ENCODE measurements at places on chromosomes 2 and 18. TPM values are rescaled to one million over a fixed set of nuclear protein-coding genes. Genes with fewer than 3 reads are reported as not detected.

The STON1 gene
- 16.2 TPM for total RNA-seq

DNA sequence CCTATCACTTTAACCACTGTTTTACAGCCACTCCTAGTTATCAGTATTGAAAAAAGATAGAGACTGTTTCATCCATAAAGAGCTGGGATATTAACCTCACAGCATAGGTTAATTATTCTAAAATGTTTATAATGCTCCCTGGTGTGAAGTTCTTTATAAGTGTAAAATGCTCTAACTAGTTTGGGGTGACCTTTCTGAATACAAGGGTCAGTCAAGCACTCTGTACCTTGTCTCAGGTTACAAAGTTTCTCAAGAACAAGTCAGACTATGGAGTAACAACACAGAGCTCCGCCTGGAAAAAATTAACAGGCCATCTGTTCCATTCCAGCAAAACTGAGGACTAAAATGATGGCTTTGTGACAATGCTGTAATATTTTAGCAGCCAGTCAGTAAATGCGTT is 107.4 kb downstream of the NOL4 start:
- DNase-seq: no peak

DNA sequence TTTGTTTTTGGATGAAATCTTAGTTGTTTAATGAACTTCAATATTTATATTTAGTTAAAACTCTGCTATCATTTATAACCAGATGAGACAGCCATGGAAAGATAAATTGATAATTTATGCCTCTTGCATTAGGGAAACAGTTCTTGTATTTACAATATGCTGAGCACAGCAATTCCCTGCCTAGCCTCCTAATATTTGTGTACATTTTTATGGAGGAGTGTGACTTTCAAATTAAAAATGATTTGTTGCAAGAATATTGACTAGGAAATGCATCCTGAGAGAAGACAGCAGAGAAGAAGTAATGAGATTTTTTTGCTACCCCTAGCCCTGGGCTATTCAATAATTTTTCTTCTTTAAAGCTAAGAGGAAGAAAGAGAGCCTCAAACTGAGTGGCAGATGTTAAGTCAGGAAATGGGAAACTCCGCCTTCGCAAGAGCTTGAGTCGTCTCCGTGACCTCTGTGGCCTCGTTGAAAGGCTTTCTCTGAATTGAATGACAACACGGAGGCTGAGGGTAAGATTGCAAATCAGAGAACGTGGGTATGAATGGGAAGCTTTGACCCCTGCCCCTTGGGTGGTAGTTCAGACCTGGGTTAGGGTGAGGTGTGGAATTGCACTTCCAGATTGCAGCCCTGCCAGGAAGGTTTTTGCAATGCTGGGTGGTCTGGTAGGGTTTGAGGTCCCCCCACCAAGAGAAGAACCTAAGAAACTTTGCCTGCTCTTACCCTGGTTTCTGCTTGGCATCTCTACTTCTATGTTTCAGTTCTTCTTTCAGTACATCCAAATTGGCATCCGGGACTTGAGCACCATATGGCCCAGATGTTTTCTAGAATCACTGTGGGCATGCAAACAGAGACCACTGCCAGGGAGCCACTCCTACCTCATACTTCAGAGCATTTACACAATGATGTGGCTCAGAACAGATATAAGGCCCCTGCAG is 210.3 kb upstream of the RBMS1 start:
- DNase-seq: no peak

The ATOH8 gene
- 21.8 TPM for total RNA-seq

DNA sequence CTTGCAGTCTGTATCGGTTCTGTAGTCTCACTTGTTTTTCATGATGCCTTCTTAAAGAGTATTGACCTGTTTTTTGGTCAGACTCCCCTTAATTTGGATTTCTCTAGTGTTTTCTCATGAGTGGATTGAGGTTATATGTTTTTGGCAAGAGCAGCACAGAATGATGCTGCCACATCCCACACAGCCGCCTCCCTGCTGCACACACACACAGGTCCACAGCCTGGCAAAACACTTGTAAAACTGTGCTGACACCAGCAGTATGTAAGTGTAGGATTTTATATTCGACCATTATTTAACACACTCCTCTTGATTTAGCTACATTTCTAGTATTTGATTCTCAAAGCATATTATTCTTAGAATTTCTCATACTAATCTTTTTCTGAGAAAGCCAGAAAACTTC is 68.1 kb downstream of the ITGB1BP1 start:
- no peak for DNase-seq

GRCh38 chr18:79367989-79368388 is 27.7 kb upstream of the NFATC1 start:
- DNase-seq: peak; percentile 28
